ENCODE measurements at places on chromosomes 6 and 20.

DNA sequence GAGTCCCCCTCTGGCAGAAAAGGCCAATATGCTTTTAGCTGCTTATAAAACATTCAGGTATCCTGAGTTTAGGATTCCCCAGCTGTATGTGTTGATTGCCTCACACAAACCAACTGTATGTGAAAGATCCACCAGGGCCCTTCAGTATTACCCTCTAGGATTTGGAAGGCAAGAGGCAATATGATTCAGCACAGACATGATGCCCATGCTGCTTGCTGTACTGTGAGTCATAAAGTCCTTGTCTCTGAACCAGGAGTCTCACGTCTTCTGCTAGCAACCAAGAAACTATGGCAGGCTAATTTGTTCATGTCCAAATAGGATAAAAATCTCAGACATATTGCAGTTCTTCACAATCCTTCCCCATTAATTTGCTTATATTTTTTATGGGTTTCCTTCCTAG is 789.2 kb upstream of the SLC35B3 start:
- DNase-seq = no peak

- DNase-seq = no peak
Measured at GRCh38 chr6:27288136-27289044, 23.7 kb downstream of the POM121L2 start.

DNA sequence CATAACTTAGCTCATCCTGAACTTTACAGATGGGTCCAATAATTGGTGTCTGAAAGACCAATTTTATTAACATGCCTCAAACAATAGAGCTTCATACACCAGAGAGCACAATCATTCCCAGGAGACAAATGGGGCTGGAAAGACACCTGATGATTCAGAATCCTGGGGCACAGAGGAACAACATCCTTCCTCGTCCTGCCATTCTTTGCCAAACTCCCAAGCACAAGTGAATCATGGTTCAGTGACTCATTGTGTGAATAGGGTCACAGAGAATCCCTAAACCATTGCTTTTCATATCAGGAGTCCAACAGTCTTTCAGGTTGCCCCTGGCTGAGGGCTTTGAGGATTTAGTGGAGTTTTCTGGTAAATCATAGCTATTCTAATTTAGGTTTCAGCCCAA is 266.4 kb upstream of the BMP2 start:
- DNase-seq = no peak

- no peak for DNase-seq
Measured at GRCh38 chr20:33338467-33339258, 55.6 kb downstream of the BPIFB1 start.

- DNase-seq = no peak
Measured at GRCh38 chr20:31698803-31699718, 23.6 kb downstream of the BCL2L1 start.

- no peak for DNase-seq
Measured at GRCh38 chr6:4606821-4607704, 169.1 kb upstream of the CDYL start.

- no peak for DNase-seq
Measured at GRCh38 chr6:75893058-75893775, 144.2 kb downstream of the MYO6 start.

DNA sequence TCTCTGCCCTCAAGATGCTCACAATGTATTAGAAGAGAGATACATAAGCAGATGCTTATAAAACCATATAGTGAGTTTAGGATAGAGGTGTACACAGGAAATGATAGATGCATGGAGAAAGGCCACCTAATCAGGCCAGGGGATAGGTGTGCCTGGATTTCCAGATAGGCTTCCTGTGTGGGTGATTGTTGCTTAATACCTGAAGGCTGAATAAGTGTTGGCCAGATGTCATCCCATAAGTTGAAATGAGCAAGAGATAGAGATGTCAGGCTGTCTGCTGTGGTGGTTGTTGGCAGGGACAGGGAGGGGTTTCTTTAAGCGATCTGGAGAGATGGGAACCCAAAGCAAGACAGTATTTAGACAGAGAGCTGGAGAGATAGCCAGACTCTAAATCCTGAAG is 109.8 kb upstream of the SGK1 start:
- no peak for DNase-seq

DNA sequence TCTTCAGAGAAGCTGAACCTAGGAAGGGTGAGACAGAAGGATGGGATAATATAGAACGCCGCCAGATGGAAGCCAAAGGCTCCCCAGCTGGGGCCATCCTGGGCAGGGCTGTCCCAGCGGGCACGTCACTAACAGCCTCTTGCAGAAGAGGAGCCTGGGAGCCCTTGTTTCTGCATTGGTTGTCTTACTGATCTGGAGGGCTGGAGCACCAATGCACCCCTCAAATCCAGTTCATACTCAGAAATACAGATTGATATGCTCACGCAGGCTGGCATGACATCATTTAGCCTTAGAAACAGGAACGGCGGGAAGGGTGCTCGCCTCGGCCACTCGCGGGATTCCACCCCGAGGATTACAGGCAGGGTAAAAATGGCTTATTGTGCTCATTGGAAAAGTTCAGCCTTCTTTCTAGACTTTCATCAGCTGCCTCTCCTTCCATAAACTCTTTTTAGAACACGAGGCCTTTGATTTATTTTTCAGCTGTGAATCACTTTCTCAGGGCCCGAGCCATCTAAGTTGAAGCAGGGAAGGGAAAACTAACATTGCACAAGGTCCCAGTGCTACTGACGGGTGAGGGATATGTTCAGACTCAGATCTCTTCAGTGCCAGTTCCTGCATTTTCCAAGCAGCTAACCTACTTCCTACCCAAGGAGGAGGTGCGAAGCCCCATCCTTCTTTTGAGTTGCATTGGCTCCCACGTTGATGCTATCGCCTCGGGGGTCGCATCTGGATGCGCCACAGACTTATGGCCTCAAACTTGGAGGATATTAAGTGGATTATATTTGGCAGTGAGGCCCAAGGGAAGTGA is 82.3 kb downstream of the GMPR start:
- DNase-seq = no peak

GRCh38 chr6:91802431-91802830 is 1215.6 kb upstream of the MAP3K7 start:
- no peak for DNase-seq

- no peak for DNase-seq
Measured at GRCh38 chr6:23176883-23177282, 607.5 kb downstream of the HDGFL1 start.

GRCh38 chr20:2845607-2846006 is 5.1 kb downstream of the VPS16 start:
- no peak for DNase-seq

- DNase-seq = no peak
Measured at GRCh38 chr6:9140172-9140571, 704.8 kb upstream of the SLC35B3 start.

DNA sequence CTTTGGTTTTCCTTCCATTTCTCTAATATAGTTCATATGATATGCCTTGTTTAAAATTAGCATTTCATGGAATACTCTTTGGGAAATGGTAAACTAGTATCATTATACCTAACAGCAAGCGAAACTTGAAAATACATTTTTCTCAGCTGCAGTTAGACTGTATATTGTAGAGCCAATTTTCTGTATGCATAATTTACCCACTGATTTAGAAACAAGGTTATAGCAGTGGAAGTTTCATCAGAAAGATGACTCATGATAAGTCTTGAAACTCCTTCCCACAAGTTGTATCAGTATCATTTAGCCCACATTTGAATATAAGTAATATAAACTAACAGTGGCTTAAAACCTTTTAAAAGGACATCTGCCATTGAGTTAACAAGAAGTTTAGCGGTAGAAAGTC is 164.8 kb upstream of the BMP5 start:
- DNase-seq = no peak

GRCh38 chr6:143205585-143205984 is 144.9 kb downstream of the AIG1 start:
- DNase-seq = no peak

GRCh38 chr6:41535766-41536165 is 10.4 kb upstream of the FOXP4 start:
- no peak for DNase-seq

DNA sequence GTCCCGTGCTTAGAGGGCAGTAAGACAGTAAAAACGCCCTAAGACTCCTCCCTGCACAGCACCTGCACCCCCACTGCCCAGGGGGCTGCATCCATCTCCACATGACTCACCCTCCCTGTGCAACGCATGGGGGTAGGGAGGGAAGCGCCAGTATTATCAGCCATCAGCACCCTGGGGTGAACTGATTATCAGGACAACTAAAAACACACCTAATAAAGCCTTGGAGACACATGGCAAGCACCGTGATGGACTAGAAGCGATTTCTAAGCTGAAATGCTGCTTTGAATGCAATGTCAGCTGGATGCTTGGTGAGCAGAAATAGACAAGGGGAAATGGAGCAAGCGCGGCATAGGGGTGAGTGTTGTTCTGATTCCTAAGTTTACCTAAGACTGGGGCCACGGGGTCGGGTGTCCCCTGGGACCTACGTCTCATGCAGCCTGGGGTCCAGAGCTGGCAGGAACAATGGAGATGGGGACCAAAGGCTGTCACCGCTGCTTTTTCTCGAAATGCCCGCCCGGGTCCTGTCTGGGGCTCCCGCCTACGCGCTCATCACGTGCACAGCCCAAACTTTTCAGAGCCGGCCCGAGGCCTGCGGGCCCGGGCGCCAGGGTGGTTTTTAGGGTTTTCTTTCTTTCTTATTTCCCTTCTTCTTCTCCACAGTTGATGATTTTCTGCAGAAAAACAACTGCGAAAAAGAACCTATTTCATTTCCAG is 702 bp upstream of the TNFAIP3 start:
- DNase-seq = no peak

- no peak for DNase-seq
Measured at GRCh38 chr6:92181347-92181746, 1238.0 kb downstream of the EPHA7 start.

- DNase-seq = no peak
Measured at GRCh38 chr6:97215157-97215769, 67.8 kb downstream of the MMS22L start.

DNA sequence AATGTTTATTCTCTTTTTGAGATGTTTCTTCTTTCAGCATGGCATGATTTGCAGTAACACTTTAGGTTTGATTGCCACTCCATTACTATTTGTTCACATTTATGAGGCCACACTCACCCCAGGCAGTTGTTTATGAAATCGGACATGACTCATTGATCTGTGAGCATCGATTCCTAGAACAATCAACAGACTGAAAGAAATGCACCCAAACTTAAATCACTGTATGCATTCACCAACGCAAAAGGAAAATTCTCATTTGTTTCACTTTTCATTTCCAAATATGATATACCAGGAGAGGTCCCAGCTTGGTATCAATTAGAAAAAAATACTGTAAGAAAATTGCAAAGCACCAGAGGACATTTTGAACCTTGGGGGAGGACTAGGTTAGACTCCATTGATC is 5.4 kb upstream of the GJA10 start:
- no peak for DNase-seq

DNA sequence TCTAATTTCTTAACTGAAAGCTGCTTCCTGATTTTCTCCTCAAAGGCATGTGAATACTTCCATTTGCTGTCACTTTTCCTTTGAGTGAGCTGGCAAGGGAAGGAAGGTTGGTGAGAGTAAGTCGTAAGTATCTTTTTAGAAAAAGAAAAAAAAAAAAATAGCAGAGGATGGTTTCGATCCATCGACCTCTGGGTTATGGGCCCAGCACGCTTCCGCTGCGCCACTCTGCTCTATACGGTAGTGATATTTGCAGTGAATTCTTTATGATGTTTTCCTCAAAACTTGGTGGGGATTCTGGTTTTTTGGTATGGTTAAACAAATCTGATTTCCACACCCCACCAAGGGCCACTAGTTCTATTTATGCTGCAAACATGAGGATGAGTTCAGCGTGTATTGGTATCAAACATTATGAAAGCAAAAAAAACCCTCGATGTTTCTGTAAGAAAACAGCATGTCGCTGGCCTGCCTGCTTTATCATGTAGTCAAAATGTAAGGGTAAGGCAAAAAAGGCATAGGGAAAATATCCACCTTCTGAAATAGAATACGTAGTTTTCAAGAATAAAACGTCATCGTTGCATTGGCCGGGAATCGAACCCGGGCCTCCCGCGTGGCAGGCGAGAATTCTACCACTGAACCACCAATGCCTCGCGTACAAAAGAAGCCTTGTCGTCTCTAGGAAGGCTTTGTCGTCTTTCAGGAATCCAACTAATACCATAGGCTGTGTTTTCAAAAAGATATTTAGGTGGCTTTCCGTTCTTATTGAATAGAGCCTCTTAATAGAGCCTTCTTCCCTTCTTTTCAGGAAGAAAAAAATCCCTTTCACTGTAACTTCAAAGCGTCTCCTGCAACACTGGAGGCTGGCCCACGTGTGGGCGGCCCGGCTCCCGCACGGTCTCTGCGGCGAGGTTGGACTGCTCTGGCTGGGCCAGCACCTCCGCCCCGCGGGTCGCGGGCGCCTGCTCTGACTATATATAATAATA is 9.6 kb downstream of the OR2B2 start:
- DNase-seq = peak; percentile 87

DNA sequence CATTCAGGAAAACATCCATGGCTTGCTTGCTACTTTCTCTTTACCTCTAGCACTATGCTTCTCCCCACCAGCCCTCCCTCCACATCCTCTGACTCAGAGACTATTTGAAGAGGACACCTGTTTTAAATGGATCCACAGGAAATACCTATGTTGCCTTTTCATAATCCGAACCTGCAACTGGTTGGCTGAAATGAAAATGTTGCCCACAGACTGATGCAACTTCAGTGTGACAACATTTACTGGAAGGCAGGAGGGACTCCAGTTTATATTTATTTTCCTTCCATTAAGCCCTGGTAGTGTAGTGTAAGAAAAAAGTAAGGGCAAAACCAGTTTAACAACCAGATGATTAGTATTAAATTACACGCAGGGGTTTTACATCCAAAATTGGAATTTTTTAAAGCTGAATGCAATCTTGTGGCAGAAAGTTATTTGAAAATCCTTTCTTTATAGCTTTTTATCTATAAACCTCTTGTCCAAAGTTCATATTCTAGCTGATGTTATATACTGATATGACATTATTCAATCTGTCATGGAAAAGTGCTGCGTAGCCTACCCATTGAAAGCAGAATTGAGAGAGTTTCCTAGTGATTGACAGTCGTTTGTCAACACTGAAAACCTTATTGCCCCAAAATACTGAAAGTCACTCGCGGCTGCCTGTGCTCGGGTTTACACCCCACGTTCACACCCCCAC is 881 bp upstream of the AIG1 start:
- DNase-seq = peak; percentile 6

DNA sequence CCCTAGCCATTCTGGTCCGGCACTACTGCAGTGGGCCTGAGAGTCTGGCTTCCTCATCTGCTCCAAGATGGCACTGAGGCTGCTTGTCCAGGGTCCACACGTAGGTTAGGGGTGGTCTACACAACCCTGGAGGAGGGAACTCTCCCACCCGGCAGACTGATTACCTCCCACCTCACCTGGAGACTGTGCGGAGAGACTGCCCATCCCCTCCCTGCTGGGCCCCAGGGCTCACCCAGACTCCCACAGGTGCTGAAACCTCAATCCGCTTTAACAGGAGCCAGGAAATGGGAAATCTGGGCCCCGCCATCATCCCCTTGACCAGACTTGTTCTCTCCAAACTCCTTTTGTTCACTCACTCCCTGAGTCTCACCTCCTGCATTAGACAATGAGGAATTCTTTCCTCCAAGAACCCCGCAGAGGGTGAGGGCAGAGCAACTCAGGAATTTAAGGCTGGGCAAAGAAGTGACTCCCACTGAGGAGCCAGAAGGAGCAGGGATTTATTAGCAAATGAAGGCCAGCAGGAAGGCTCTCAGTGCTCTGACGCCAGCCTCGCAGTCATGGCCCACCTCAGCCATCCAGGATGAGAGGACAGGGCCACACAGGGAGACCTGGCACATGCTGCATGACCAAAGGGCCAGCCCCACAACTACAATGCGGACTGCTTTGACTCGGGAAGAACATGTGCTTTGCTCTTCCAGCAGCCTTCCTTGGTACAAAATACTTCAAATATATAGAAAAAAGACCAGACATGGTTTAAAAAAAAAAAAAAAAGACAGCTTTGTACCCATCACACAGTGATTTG is 53.0 kb downstream of the CDK5RAP1 start:
- no peak for DNase-seq

GRCh38 chr6:159174263-159174969 is 5.2 kb downstream of the FNDC1 start:
- DNase-seq = peak; percentile 31
